ENCODE measurements at places on chromosomes 13 and 19.

- no peak for DNase-seq
Measured at GRCh38 chr19:42397263-42398166, 7.4 kb upstream of the CNFN start.

GRCh38 chr13:112215871-112216270, 148.9 kb downstream of the SOX1 start:
- DNase-seq: no peak

DNA sequence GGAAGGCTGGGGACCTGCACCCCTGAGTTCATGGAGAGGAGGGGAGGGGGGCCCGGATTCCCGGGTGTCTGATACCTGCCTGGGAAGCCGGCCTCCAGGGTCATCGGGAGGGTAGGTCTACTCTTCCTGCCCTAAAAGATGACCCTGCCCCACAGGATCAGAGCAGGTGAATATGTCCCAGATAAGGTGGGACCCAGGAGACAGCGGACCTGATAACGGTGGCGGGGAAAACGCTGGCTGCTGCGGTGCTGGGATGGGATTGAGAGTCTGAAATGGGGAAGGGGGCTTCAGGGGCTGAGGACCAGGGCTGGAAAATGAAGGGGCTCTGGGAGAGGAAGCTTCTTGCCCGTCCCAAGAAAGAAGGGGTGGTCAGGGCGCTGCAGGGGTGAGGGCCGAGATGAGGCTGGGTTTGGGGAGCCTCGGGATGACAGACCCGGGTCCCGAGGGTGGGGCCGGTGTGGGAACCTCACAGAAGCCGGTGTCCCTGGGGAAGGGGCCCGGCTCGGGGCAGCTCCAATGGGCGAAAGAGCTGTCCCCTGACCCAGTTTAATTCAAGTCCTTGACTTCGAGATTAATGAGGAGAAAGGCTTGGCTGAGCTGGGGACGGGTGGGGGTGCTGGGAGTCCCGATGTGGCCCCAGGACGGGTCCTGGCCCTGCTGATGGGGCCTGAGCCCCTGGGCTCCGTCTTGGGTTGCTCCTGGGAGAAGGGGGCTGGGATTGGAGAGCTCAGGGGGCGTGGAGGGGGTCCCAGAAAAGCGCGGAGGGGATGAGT, 823 bp downstream of the TTYH1 start:
- DNase-seq: no peak

GRCh38 chr19:3065675-3066357, 3.5 kb upstream of the TLE5 start:
- DNase-seq: no peak

DNA sequence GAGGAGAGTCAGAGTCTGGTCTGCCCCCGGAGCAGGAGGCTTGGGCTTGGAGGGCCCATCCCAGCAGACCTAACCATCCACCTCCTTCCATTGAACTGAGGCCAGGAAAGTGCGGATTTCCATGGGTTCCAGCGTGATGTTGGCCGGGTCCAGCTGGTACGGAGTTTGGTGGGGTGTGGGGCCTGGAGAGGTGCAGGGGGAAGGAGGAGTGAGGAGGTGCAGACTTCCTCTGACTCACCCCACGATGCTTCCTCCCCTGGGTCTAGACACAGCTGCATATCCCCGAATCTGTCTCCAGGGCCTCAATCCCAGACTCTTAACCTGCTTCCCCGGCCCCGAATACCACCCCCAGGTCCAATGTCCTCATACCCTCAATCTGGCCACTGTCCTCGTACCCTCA, 20.0 kb downstream of the MAN2B1 start:
- DNase-seq: no peak

- no peak for DNase-seq
Measured at GRCh38 chr13:21673539-21673788, 2.6 kb downstream of the FGF9 start.

GRCh38 chr13:35743165-35743564, 266.7 kb upstream of the MAB21L1 start:
- DNase-seq: no peak

- DNase-seq: no peak
Measured at GRCh38 chr19:927351-927779, 1.5 kb downstream of the ARID3A start.

- DNase-seq: no peak
Measured at GRCh38 chr13:87622971-87623370, 48.2 kb upstream of the SLITRK5 start.

GRCh38 chr19:11736696-11737095, 2.0 kb downstream of the ZNF823 start:
- DNase-seq: no peak

- DNase-seq: no peak
Measured at GRCh38 chr13:86020351-86021002, 221.3 kb upstream of the SLITRK6 start.

DNA sequence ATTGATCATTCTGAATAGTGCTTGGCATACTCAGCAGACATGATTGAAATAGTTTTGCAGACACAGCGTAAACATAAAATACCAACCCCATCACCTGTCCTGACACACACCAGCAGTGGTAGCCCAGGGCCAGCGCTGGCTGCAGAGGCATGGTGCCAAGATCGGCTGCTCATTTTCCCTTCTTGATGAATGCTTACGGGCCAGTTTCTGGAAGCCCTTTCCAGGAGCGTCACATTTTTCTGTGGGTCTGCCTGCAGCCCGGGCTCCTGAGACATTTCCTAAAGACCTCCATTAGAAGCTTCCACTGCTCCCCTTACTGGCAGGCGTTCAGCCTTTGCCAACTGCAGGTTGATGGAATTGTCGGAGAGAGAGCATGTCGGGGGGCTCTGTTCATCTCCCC, 48.6 kb downstream of the CHST8 start:
- no peak for DNase-seq

GRCh38 chr13:113835461-113836270, 28.2 kb downstream of the GAS6 start:
- no peak for DNase-seq

DNA sequence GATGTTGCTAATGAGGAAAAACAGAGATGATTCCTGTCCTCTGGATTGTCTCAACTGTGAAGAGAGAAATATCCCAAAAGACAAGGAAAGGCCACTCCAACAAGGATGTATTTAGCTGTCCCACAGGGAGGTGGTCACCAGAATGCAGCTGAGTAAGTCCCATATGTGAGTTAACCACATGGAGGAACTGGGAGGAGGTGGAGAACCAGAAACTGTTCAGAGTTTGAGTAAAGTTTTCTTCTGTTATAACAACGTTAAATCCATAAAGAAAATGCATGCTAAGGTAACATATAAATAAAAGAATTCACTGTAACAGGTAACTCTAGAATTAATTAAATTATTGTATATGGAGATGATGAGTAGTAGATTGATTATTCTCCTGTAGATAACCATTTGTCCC, 5.3 kb downstream of the ZNF763 start:
- no peak for DNase-seq

Measured in activated CD8-positive, alpha-beta memory T cell treated with anti-CD3 and anti-CD28 coated beads for 1 hour (primary cell).